RPMI7951 (cell line): ENCODE measurements at places on chromosomes 6 and 20. TPM values are rescaled to one million over a fixed set of nuclear protein-coding genes. Genes with fewer than 3 reads are reported as not detected.

DNA sequence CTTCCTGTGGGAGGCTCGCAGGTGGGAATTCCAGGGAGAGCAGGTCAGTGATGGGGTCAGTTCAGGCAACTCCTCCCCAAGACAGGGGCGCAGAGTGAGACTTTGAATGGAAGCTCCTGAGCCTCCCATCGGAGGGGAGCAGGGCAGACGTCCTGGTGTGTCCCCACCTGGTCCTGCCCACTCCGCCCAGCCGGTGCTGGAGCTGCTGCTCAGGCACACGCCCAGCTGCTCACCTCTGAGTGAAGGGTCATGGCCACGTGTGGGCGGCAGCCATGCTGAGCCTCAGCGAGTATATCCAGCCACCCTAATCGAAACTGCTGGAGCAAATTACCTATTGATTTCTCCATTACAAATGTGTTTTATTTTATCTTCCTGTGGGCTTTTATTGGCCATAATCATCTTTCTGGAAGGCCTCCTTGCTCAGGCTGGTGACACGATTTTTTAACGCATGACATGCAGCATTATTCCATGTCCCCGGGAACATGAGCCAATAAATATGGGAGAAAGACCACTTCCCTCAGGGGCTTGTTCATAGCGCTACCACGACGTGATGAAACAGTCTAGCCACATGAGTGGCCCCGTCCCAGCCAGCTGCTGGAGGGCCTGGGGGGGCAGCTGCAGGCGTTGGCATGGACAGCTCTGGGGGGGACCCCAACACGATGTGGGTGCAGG lies 148.1 kb downstream of the TAF4 start:
- DNase-seq, result no peak

- DNase-seq, result peak; percentile 8
Observed at GRCh38 chr6:138800377-138801150, 4.7 kb downstream of the ECT2L start.

DNA sequence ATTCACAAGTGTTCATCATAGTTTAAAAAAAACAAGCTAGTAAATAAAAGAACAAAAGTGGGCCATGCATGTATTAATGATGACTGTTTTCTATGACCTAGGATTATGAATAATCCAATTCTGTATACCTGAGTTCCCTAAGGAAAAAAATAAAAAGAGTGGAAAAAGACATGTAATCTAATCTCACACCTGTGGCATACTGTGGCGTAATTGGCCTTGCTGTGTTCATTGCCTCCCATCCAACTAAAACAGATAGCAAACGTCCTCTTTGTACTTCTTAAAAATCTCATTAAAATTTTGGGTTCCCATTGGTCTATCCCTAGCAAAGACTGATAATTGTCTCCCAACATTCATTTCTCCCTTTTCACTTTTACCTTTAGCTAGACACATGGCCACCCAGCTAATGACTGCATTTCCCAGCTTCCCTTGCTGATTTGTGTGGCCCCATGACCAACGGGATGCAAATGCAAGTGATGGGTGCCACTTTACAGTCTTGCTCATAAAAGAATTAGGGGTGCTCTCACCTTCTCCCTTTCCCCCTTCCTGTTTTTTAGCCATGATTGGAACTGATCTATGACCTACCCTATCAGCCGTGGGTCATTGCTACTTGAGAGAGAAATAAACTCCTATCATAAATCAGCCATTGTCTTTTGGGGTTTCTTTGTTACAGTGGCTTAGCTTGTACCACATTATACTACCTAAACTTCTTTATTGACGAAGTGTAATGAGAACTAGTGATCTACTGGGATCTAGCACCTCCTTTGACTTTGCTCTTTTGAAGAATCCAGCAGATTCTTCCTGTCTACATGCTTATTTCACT lies 32.0 kb upstream of the TBC1D22B start:
- no peak for DNase-seq

DNA sequence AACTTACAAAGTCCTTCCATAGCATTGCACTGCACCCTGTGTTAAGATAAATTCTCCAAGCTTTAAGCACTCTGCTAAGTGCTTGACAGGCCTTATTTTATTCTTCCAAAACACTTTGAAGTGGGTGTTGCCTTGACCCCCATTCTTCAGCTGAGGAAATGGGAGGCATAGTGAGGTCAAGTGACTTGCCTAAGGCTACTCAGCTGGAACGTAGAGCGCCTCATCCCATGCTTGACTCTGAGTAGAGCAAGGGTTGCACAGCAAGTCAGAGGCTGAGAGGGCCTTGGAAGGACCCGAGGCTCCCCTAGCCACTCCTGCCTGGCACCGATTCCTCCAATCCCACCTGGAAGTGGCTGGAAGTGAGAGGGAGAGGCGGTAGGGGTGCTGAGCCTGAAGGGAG lies 19.6 kb upstream of the CSNK2A1 start:
- DNase-seq, result peak; percentile 17

The TNF gene
- total RNA-seq, result 1.7 TPM in 2 replicates

DNA sequence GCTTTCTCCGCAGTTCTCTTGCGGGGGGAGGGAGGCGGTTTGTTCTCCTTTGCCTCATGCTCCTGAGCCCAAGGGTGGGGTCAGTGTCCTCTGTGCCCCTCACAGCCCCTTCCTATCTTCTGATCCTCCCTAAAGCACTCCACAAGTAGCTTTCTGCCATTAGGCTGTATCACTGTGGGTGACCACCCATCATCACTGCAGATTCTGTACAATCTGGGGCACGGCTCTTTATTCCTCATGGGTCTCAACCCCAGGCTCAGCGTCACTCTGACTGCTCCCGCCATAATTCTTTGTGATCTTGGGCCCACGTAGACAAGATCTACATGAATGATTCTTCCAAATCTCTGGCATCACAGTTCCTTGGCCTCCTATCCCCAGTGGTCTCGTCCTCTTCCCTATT lies 10.5 kb downstream of the NCR2 start:
- DNase-seq, result no peak

DNA sequence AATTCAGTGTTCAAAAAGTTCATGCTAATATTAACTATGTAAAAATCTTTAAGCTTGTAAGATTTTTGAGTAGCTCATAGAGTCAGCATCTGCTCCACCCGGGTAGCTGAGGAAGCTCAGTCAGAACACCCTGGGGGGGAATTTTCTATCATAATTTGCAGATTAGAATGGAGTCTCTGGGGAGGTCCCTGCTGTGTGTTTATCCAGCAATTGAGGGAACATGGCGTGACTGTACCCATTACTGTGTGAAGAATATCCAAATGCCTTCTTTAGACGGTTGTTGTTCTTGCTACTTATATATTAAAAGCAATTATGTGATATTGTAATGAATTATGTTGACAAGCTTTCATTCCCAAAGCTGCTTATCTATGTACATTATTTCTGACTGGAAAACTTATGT lies 64.8 kb downstream of the AIG1 start:
- DNase-seq, result peak; percentile 70

- DNase-seq, result no peak
Observed at GRCh38 chr6:140872885-140873284, 1259.8 kb upstream of the GJE1 start.

The MICA gene
- 42.3 and 42.9 TPM in 2 replicates for total RNA-seq

DNA sequence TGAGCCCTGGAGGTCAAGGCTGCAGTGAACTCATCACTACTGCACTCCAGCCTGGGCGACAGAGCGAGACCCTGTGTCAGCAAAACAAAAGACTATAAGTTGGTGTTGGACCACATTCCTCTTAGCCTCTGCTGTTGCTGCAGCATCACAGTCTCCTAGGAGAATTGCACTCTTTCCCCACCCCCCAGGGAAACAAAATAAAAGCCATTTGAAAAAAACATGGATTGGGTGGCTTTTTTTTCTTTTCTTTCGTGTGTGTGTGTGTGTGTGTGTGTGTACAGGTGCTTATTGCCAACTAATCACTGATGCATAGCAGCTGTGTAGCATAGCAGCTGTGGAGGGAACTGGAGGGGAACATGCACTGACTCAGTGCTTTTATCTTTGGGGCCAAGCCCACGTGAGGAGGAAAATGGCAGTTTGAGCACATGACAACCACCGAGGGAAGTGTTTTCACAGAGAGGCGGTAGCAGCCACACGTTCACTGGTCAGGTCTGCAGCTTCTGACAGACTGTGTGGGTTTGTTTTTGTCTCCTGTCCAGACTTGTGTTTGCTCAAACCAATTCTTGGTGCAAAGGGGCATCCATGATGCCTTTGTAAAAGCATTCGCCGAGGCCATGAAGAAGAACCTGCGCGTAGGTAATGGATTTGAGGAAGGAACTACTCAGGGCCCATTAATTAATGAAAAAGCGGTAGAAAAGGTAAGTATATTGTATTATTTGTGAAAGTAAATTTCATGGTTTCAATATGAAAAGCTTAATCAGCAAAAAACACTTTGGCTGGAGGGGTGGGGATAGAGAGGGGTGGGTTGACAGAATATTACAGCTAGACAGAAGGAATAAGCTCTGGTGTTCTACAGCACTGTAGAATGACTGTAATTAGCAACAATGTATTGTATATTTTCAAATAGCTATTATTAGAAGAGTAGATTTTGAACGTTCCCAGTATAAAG lies 27.7 kb downstream of the ALDH5A1 start:
- peak; percentile 32 for DNase-seq

- DNase-seq, result no peak
Observed at GRCh38 chr20:38881806-38882440, 44.3 kb upstream of the FAM83D start.

DNA sequence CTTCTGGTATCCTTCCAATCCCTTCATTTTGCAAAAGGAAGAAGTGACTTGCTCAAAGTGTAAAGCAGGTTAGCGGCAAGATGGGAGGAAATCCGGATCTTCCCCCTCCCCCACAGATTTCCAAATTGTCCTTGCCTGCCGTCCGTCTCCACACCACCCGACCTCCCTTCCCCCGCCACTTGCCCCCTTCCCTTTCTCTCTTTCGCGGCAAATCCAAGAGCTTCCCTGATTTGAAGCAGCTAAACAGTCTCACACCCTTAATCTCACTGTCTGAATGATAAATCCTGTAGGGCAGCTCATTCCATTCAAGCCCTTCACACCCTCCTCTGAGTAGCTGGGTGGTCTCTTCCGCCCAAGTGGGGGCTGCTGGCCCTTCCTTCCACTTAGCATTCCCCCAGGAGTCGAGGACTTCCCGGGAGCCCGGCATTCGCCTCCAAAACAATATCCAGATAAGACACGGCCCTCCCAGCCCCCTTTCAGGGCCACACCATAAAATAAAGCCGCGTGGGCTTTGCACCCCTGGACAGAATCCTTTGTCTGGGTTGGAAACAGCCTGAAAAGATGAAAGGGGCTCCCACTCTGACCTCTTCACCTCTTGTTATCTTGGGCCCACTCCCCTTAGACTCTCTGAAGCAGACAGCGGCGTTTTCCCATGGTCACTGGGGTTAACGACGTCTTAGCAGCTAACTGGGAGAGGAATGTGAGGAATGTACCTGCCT lies 44.0 kb upstream of the PIM1 start:
- no peak for DNase-seq

- no peak for DNase-seq
Observed at GRCh38 chr6:95777338-95777737, 200.0 kb downstream of the MANEA start.

DNA sequence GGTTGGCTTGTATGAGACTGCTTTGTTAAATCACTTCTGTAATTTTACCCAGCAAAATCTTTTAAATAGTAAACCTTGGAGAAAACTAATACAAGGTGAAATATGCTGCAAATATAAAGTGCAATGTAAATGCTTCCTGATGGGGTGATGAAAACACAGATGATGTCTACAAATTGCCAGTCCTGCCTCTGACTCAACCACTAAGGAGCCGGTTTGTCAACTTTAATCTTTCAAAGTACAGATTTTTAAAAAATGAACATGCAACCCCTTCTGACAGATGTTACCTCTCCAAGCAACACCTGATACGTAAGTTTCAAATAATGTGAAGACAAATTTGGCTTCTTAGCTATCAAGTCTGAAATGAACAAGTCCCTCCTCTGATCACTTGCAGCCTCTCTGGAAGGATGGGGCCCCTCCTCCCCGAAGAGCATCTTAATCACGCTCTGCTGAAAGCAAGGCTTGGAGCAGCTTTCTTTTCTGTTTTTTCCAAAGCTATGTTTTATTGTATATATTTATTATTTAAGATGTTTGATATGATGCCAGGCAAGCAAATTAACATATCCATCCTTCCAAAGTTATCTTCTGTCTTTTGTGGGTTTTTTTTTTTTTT lies 196.0 kb downstream of the MYLK4 start:
- no peak for DNase-seq

DNA sequence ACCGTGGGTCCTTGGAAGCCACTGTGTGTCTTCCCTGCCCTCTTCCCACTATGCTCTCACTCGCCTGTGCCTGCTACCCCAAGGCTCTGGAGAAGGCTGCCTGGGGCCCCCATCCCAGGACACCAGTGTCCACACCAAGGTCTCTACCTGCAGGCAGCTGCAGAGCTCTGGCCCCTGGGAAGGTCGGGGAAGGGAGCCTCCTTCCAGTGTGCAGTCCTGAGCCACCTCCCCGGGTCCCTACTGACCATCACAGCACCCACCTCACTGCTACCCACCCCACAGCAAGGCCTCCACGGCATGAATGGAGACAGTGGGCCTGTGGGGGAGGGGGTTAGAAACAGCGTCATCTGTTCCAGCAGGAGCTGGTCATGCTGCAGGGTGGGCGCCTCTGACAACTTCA lies 35.6 kb downstream of the RBM38 start:
- DNase-seq, result no peak

The PRSS16 gene
- 0.36 TPM in 1 of 2 replicates, not detected in the other for total RNA-seq

DNA sequence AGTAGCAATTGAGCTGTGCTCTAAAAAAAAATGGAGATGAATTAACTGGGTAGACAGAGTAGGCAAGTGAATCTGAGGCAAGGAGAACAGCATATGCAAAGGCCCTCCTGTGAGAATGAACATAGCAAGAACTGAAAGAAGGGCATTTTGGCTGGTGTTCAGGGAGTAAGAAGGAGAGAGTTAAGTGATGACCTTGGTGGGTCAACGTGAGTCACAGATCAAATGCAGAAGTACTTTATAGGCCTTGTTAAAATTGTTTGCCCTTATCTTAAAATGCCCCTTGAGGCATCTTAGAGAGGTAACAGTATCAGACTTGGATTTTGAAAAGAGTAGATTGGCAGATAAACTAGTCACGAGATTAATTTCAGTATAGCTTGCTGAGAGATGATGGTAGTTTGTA lies 24.5 kb downstream of the NDUFAF5 start:
- DNase-seq, result no peak

The PROKR2 gene
- 0.10 TPM in 1 of 2 replicates, not detected in the other for total RNA-seq

The GNL1 gene
- 38.6 and 51.9 TPM in 2 replicates for total RNA-seq
